Uterus (tissue), 4 donors: ENCODE measurements at places on chromosomes 6 and 20. TPM values are rescaled to one million over a fixed set of nuclear protein-coding genes. Genes with fewer than 3 reads are reported as not detected.

ZC2HC1B gene
- not detected for total RNA-seq

SIRPA gene
- total RNA-seq: 34.6 TPM

BYSL gene
- total RNA-seq: 16.5 TPM

BPIFB4 gene
- total RNA-seq: not detected

C20orf144 gene
- total RNA-seq: not detected

PHACTR3 gene
- total RNA-seq: 3.2 TPM

DNA sequence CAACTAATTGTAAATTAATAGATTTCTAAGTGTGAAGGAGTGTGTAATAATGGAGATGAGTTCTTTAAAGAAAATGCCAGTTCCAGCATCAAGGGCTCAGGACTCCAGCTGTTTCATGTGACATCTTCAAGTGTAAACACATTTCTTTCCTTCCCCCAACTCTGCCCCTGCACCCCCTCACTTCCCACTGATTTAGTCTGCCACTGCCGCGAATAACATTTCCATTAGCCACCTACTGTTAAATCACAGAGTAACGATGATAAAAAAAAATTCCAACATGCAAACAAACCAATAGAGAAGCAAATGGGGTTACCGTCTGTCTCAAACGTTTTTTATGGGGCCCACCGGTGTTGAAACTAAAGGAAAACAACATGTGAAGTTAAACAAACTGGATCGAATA, 414.3 kb downstream of the SAMD5 start:
- no peak for DNase-seq

DNA sequence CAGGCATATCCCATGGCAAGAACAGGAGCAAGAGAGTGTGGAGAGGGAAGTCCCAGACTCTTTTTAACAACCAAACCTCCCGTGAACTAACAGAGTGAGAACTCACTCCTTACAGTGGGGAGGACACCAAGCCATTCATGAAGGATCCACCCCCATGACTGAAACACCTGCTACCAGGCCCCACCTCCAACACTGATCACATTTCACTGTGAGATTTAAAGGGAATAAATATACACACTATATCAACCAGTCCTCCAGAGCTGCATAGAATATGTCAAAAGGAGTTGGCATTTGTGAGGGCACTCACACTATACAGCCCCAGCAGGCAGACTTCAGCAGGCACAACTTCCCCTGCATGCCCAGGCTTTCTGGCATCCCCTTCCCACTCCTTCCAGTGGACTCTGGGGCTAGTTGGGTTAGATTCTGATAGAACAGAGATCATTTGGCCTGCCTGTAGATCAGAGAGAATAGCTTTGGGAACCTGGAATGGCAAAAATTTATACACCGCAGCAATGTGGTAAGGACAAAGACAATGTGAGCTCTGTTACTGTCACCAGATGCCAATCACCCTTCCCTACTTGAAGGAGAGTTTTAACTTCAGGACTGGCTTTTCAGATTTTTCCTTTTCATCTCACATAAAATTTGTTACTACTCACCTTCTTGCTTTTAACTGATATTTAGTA, 25.2 kb upstream of the TENT5A start:
- DNase-seq: no peak

DNA sequence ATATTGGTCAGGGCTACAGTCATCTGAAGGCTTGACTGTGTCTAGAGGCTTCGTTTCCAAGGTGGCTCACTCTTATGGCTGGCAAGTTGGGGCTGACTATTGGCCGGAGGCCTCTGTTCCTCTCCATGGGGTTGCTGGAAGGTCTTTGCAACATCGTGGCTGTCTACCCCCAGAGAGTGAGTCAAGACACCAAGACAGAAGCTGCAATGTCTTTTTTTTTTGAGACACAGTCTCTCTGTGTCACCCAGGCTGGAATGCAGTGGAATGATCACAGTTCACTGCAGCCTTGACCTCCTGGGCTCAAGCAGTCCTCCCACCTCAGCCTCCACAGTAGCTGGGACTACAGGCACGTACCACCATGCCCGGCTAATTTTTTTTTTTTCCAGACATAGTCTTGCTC, 29.4 kb upstream of the KIF3B start:
- no peak for DNase-seq

DNA sequence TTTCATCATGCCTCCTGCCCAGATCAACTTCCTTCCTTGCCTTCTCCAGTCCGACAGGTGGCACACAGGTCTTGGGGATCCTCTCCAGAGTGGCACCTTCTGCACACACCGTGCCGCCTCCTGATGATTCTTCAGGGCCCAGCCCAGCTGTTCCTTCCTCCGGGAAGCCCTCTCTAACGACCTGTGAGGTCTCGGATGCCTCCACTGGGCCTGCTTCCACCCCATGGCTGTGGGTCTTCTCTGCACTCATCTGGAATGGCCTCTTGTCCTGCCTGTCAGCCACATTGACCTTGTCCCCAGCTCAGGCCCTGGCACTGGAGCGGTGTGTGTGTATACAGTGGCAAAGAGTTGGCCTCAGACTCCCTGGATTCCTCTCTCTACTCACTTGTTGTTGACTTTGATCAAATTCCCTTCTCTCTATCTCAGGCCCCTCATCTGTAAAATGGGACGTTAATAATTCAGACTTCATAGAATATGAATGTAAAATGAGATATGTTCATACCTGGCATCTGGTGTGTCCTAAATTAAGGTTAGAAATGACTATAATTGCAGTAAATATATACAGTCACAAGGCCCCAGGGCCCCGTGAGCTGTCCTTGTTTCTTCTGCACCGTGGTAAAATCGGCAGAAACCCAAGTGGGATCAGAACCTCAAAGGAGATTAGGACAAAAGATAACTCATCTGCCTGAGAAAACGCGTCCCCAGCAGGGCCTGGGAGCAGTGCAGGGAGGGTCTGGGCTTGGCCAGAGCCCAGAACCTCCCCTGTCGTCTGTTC, 1.5 kb downstream of the FAM210B start:
- no peak for DNase-seq

DNA sequence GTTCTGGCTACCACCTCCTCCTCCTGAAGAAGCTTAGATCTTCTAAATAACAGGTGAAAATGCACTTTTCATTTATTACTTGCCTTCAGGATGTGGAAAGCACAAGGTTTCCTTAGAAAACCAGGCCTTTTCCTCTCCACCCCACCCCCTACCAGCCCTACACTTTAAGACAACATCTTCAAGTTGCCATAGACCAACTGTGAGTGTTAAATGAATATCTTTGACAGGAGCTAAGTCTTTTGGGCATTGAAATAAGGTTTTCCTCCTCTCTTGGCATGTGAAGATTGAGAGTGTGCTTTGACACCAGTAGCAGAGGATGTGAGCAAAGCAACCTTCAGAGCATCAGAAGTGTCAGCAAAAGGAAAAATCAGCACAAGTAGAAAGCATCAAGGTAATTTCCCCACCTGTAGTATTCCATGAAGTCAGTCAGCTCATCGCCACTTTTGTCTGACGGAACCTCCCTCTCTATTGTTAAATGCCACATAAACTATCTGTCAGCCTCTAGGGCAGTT, 532.3 kb upstream of the MMS22L start:
- DNase-seq: no peak
